Neuronal stem cell (in vitro differentiated cells): ENCODE measurements at places on chromosomes 7 and 10.

GRCh38 chr10:51789903-51790302, 90.5 kb upstream of the CSTF2T start:
- DNase-seq = no peak

- DNase-seq = no peak
Observed at GRCh38 chr7:372546-372931, 82.6 kb downstream of the FOXL3 start.

DNA sequence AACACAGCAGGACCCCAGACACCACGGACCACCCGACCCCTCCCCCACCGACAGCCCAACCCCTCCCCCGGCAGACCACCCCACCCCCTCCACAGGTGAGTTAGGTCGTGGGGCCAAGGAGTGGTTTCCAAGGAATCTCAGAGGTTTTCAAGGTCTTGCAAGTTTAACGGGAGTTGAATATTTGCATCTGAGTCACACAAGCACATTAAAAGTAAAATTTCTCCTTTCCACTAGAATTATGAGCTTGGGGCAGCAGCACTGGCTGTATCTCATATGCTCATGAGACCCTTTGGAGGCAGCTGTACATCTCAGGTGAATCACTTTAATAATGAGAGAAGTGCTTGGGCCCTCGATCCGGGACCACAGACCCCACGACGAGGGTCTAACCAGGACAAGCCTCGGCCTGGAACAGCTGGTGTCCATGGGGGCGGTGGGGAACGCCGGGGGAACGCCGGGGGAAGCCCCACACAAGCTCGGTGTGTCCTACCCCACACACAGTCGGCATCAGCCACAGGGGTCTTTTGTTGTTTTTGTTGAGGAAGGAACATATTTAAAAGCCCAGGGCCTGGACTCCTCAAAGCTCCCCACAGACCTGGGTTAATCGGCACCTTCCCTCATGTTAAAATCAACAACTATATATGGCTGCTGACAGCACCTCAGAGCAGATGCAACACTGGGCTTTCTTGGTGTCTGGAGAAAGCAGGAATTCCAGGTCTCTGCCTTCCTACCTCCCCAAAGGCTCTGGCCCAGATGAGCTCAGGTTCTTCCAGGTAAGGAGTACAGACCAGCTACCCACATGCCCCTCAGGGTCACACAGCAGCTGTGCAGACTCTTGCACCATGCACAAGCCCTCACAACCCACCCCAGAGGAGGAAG, 130.3 kb downstream of the DIP2C start:
- no peak for DNase-seq

GRCh38 chr7:155509725-155510551, 36.4 kb downstream of the CNPY1 start:
- DNase-seq = no peak
